Amniotic stem cell (primary cell): ENCODE measurements at places on chromosomes 7 and 10.

GRCh38 chr10:11424456-11425295, 186.8 kb downstream of the USP6NL start:
- peak; percentile 1 for DNase-seq

DNA sequence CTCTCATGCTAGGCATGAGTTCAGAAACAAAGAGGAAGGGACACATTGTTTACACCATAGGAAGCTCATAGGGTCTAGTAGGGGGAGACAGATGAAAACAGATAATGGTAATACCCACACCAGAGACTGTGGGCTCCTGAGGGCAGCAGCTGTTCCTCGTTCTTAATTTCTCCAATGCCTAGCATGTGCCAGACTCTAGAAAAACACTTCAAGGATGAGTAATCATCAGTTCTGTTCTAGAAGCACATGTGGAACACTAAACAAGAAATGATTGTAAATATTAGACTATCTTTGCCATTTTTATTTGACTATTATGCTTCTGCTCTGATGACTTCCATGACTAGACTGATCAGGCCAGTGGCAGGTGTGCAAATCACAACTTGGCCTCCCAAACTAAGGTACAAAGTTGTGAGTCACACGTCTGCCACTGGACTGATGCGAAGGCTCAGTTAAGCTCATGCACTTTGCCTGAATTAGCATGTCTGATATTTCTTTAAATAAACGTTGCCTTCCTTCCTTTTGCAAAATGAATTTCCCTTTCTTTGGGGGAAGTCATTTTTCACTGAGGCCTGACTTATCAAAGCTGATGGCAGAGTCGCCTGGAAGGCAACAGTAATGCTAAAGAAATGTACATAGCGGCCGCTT, 89.2 kb upstream of the FGL2 start:
- DNase-seq, result no peak

DNA sequence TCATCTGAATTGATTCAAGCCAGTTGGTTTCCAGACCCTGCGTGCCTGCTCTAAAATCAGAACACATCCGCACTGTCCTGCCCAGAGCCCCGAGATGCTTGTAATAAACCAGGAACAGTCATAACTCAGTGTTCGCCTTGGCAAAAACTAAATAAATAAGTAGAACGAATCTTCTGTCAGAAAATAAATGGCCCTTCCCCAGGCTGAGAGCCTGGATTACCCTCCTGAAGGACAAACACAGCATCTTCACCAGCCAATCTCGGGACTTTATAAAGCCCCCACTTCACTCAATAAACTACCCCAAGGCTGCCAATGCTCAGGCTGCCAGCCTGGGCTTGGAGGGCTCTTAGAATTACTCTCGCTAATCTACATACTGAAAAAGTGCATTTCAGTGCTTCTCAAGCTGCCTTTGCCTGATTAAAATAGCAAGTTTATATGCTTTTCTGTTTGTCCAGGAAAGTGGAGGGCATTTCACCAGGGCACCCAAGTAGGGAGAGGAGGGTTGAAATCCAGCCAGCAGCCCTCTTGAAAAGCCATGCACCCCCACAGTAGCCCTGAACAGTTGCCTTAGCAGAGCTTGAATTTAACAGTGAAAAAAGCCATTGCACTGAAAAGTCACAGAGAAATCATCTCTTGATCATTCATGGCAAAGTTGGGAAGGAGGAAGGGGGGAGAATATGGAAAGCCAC, 136.6 kb downstream of the CALN1 start:
- DNase-seq, result no peak

DNA sequence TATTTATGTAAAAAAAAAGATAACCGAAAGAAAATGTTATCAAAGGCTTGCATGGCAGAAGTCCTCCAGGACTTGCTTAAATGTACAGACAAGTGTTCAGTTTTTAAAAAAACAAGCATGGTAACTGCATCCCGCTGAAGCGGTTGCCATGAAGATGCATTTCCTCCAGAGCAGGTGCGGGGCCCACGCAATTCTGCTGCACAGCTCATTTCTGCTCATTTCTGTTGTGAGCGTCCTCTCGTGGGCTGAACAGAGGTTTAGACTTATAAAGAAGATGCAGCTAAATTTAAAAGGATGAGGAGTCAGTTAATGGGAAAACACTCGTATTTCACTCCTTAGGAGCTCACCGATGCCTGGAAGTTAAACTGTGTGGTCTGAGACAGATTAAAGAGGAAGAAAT, 247.6 kb downstream of the DNAJB6 start:
- DNase-seq, result no peak

DNA sequence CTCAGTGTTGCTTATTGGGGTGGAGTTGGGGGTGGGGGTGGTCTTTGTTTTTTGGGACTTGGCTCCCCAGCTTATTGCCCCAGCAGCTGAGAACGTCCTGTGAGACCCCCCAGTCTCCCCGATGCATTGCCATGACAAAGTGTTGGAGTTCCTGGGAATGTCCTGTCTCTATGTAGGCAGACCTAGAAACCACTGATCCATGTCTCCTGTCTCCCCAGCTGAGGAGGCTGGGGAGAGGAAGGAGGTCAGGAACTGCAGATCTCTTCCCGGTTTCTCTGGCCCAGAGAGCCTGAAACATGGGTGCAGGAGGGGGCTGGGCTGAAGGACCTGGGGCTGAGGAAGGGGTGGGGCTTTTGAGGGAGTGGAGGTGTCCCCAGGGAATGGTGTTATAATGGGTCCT, 80.2 kb upstream of the GTF2IRD1 start:
- DNase-seq, result no peak

DNA sequence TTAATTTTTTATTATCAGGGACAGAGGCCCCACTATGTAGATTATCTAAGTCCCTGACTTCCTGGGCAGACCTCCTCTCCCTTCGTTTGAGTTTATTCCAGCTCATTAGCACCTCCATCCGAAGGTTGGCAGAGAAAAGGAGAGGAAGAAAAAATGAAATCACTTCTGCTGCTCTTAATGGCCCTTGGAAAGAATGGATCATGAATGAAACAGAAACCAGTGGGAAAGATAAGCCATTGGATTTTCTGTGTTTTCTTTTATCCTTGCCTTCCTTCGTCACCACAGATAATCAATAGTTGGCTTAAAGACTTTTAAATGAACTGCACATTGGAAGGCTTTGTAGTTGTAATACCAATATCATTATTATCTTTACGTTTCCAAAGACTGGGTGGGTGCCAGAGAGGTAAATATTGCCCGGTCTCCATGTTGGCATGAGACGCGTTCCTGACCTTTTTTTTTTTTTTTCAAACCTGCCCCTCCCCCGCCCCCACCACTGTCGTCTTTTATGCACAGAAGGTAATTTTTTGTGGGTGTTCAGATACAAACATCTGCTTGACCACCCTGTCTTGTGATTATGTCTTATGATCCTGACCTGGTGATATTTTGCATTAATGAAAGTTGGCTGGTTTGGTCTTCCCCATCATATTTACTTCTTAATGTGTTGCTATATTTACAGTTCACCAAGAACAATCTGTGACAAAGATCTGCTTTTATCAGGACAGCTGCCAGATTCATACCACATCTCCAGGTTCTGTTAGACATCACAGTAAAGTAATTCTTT, 116.8 kb downstream of the ARID5B start:
- DNase-seq, result no peak
